ENCODE measurements at places on chromosomes 6 and 20.

- DNase-seq: no peak
These were observed 1255.1 kb upstream of the EYS start for GRCh38 chr6:66962082-66962481.

DNA sequence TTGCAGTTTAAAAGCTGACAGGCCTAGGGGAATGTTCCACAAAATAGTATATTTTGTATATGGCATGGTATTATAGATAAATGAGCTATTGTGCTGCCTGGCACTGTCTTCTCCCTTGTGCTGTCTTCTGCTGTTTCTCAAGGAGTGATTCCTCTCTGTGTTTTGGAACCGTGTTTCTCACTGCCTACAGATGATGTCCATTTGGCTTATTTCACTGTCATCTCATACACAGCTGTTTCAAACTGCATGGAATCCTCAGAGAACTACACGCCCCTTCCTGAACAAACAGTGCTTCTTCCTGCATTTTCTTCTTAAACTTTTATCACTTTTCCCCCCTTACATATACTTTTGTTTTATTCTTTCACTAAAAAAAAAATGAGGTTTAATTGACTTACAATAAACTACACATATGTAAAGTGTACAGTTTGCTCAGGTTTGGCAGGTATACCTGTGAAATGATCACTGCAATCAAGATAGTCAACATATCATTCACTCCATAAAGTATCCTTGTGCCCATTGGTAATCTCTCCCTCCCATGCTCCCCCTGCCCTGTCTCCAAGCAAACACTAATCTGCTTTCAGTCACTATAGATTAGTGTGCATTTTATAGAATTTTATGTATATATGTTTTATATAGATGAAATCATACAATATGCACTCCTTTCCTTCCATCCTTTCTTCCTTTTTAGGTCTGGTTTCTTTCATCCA is 43.0 kb downstream of the CBFA2T2 start:
- DNase-seq: no peak

- DNase-seq: no peak
These were observed 6.0 kb upstream of the MTG2 start for GRCh38 chr20:62176866-62177265.

DNA sequence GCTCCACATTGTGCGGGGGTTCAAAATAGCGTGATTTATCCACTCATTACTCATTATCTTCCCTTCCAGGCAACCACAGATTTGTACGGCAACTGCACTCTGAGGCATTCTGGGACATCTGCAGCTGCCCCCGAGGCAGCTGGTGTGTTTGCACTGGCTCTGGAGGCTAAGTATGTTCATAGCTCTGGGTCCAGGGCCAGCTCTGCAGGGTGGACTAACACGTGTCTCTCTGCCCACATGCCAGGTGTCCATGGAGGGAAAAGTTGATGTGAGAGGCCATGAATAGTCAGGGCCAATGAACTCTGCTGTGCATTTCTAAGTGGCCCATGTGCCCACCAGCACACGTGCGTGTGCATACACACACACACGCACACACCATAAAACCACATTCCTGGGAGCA is 74.9 kb downstream of the BFSP1 start:
- no peak for DNase-seq

DNA sequence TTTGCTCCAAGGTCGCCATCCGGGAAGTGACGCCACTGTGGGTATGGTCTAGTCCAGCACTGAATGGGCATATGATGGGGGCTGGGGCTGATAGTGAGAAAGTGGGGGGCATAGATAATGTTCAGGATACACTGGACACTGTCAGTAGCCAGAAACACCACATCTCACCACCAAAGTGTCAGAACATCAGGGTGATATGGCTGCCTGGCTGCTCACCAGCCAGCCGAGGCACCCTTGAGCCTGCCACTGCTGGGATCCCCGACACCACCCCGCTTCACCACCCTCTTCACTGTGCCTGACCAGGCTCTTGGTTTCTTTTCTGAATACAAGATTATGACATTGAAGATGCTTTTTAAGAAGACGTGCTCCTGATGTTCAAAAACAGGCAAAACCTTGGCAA is 46.9 kb downstream of the SIRPA start:
- DNase-seq: no peak

DNA sequence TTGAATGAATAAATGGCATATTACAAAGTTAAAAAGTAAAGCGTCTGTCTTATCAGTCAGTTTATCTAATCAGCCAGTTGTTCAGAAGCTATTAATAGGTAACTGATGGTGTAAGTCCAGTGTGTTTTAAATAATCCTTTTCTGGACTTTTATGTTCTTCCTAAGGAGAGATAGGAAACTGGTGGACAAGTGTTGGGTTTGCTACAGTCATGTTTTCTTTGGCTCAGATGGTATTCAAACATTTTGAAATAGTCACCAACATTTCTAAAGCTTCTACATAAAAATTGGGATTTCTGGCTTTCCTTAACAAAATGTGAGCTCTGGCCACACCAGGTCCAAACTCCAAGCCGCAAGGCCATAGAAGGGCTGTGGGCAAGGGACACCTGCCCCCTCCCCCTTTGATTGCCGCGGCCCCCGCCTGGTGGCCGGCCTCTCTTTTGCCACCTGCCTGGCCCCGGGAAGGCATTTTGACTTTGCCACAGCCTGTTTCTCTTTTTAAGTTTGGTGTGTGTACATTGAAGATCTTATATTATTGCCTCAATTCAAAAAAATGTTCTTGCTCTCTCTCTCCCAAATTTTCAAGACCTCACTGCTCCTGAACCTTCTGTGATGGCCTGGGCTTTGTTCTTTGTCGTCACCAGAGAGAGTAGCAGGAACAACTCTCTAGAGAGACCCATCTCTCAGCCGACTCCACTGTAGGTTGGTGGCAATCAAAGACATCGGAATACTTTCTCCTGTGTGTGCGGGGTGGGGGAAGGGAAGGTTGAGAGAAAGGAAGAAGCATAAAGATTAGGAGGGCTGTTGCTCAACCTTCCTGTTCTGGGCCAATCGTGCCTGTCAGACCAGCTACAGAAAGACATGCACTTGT is 84.0 kb upstream of the ZNF217 start:
- DNase-seq: no peak

- no peak for DNase-seq
These were observed at the start of gene KIAA0408 for GRCh38 chr6:127459231-127459641. TSS of gene KIAA0408 (minus strand) at chr6:127459389. CDS start at chr6:127453981, 5,408 bp downstream.

DNA sequence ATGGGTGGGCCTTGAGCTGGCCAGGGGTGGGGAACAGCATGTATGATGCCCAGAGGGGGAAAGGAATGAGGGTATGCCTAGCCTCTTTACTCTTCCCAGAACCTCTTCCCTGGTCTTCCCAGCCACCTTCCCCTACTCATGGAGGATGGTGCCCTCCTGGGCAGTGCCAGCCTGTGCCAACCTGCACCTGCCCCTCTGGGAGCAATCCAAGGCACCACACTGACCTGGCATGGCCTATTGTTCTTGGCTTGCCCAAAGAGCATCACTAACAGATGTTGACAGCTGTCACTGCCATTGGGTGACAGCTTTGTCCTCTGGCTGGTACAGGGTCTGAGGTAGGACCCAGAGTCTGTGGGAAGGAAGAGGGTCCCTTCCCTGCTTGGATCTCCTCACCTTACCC is 12.9 kb downstream of the LPIN3 start:
- no peak for DNase-seq

- peak; percentile 52 for DNase-seq
These were observed 950 bp downstream of the KCTD20 start for GRCh38 chr6:36443471-36444428.

DNA sequence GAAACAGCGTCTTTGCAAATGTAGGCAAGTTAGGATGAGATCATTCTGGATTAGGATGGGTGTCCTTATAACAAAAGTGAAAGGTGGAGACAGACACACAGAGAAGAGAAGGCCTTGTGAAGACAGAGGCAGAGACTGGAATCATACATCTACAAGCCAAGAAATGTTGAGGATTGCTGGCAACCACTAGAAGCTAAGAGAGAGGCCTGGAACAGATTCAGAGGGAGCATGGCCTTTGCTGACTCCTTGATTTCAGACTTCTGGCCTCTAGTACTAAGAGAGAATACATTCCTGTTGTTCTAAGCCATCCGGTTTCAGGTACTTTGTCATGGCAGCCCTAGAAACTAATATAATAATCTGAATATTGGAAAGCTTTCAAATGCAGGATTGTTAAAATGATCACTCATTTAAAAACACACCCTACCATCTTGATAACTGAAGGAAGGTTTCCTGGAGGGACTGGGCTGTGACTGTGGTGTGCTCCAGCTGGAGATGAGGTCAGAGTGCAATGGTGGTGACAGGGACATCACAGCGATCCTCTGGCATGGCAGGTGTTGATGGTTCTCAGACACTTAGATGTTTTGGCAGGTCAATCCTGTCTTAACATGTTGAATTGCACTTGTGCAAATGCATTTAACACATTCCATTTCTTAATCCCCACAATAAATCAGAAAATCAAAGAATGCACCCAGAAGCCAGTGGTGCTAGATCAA is 25.1 kb downstream of the CD83 start:
- DNase-seq: no peak

DNA sequence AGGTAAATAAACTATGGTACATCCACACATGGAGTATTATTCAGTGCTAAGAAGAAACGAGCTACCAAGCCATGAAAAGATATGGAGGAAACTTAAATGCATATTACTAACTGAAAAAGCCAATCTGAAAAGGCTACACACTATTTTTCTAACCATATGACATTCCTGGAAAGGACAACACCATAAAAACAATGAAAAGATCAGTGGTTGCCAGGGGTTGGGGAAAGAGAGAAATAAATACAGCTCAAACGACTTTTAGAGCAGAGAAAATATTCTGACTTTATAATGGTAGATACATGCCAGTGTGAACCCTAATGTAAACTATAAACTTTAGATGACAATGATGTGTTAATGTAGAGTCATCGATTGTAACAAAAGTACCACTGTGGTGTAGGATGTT is 225.9 kb upstream of the BTBD3 start:
- no peak for DNase-seq

DNA sequence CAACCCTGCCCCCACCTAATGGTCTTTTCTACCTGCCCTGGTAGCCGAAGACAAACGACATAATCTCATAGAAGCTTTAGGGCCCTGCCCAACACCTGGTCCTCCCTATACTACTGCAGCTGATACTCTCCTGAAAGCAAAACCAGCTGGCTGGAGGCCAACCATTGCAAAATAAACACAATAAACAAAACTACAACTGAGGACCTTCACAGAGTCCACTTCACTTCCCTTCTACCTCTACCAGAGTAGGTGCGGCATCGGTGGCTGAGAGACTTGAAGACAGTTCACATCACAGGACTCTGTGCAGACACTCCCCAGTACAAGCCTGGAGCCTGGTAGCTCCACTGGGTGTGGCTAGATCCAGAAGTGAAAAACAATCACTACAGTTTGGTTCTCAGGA is 476.2 kb downstream of the MMUT start:
- no peak for DNase-seq

GRCh38 chr20:47343007-47343472 is 13.5 kb downstream of the ZMYND8 start:
- no peak for DNase-seq

- no peak for DNase-seq
These were observed 31.4 kb downstream of the CLVS2 start for GRCh38 chr6:123027408-123027807.

- DNase-seq: no peak
These were observed 40.3 kb upstream of the CCDC167 start for GRCh38 chr6:37540029-37540352.

- DNase-seq: no peak
These were observed 3.0 kb upstream of the MAS1 start for GRCh38 chr6:159887761-159888160.

GRCh38 chr6:3152689-3153088 is 4.7 kb downstream of the TUBB2A start:
- DNase-seq: no peak

- no peak for DNase-seq
These were observed 146.2 kb downstream of the COL21A1 start for GRCh38 chr6:56101141-56101553.

GRCh38 chr6:39876826-39877225 is 57.4 kb downstream of the MOCS1 start:
- no peak for DNase-seq

DNA sequence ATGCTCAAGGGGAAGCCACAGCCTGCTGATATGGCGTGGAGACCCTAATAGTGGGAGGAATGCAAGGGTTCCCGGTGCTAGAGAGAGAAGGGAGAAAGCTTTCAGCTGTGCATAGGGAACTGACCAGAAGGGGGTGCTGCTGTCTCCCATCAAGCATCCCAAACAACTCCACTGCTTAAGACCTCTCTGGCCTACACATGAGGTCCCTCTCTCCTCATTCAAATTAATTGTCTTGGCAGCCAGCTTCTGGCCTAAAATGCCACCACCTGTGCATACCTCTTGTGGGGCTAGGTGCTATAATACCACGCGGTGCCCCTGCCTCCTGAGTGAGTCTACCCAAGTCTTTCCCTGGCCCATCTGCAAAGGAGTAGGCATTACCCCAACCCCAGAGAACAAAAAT is 14.5 kb downstream of the ADISSP start:
- peak; percentile 97 for DNase-seq

GRCh38 chr6:85561750-85562357 is 31.8 kb downstream of the SNX14 start:
- no peak for DNase-seq

GRCh38 chr6:132937466-132937906 is 123.1 kb downstream of the RPS12 start:
- peak; percentile 57 for DNase-seq

GRCh38 chr6:166437661-166438060 is 54.9 kb upstream of the MPC1 start:
- no peak for DNase-seq

- no peak for DNase-seq
These were observed 7.4 kb downstream of the PERP start for GRCh38 chr6:138099832-138100231.

- DNase-seq: no peak
These were observed 6.7 kb upstream of the EMILIN3 start for GRCh38 chr20:41373251-41373783.

DNA sequence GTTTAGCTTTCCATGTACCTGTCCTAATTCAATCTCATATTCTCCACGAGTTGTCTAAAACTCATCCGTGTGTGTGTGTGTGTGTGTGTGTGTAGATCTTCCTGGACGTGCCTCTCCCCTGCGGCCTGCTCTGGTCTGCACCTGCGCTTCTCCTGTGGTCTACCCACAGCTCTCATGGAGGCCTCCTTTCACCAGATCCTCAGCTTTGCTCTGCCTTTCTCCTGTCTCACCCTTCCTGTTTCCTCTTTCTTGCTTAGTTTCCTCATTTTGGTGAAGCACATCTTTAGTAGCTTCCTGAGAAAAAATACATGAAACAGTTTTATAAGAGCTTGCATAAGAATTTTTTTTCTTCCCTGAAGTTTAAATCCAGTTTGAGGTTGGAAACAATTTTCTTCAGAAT is 18.1 kb downstream of the SLX4IP start:
- DNase-seq: no peak

DNA sequence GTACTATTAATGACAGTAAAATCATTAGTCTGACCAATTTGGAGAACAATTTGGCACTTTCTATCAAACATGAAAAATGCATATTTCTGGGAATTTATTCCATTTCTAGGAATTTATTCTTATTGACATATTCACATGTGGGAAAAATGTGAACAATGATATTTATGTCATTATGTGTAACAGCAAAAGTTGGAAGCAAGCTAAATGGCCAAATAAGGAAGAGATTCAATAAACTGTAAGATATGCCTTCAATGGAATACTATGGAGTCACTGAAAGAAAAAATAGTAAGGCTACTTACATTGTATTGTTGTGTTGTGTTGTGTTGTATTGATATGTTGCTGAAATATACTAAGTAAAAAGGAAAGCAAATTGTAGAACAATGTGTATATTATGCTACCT is 100.5 kb upstream of the EDN1 start:
- no peak for DNase-seq
